ENCODE measurements at places on chromosomes 5 and 9.

GRCh38 chr5:59366784-59367183 is 526.7 kb downstream of the PDE4D start:
- DNase-seq, result no peak

DNA sequence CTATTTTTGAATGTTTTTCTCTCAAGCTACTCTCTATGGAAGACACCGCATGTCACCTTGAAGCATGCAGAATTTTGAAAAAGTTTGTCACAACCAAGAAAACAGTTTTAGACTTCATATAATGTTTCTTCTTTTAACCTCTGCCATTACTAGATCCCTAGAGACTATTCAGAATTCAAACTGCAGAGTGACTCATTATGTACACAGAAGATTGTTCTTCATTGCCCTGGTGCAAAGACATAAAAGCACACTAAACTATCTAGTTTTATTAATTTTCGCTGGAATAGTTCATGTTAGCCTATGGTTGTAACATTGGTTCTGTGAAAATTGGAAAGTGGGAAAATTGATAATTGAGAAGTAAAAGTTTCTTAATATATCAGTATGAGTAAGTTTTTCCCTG is 18.4 kb downstream of the F2RL2 start:
- no peak for DNase-seq

- DNase-seq, result no peak
Measured at GRCh38 chr5:147565524-147565923, 55.7 kb upstream of the DPYSL3 start.

- no peak for DNase-seq
Measured at GRCh38 chr5:149028984-149029383, 33.9 kb downstream of the SH3TC2 start.

- DNase-seq, result no peak
Measured at GRCh38 chr9:95181226-95181818, 136.2 kb downstream of the FANCC start.

GRCh38 chr9:129677456-129677855 is 12.0 kb downstream of the PRRX2 start:
- DNase-seq, result peak; percentile 34

GRCh38 chr9:85118990-85119755 is 449.6 kb downstream of the NTRK2 start:
- no peak for DNase-seq

DNA sequence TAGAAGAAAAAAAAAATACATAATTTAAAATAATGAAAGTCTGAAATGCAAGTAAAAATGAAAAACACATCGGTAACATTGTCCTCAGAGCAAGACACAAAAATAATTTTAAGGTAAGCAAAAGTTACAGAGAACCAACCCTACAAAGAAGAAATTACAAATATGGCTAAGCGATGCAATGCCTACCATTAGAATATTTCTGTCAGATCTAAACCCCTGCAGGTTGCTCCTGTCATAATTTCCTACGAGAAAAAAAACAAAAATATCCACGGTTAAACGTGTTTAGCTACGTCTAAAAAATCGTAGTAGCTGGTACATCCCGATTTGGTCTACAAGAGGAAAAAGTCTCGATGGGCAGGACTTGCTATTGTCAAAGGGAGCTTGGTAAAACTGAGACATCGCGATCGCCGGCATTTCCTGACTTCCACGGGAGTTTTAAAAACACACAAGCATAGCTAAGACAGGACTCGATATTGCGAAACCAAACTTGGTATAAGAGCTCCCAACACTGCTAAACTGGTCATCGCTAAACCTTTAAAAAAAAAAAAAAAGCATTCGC is 1.1 kb upstream of the ANXA2R start:
- no peak for DNase-seq

GRCh38 chr9:111980398-111980797 is 83.8 kb downstream of the UGCG start:
- no peak for DNase-seq

GRCh38 chr9:114688909-114689610 is 7.1 kb upstream of the TEX48 start:
- DNase-seq, result no peak

DNA sequence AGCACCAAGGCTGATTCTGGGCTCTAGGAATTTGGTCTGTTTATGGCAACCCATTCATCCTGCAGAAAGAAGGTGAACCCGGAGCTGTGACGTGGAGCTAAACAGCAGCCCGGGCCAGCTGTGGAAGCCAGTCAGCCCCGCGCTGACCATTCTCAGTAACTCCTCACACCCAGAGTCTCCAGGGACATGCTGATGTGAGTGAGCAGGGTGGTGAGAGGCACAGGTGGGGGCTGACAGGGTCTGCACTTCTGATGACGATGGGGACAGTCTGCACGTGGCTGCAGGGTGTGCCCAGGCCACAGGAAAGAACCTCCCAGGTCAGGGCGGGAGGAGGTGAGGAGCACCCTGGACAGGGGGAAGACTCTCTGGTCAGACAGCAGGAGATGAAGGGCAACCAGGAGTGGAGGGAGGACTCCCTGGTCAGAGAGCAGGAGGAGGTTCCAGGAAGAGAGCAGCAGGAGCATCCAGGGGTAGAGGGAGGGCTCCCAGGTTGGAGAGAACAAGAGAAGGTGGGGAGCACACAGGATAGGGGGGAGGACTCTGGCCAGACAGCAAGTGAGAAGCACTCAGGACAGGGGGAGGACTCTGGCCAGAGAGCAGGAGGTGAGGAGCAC is 26.1 kb upstream of the SLC6A3 start:
- DNase-seq, result no peak

DNA sequence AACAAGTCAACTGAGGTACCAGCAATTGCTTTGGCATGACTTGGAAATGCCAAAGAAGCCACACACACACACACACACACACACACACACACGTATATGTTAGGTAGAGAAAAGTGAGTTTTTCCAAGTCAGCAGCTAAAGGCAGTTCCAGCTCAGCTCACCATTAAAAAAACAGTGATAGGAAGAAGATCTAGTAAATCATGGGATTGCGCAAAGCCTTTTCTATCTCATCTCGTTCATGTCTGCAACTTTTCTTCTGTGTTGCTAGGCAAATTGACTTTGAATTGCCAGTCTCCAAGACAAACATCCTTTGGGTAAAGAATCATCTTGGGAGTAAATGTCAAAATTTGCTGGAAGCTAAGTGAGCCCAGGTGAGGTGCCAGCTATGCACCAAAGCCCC is 500.1 kb downstream of the ENC1 start:
- no peak for DNase-seq

GRCh38 chr9:129221979-129222635 is 44.0 kb upstream of the IER5L start:
- DNase-seq, result no peak
